ENCODE measurements at places on chromosomes 11 and 22.

- DNase-seq = no peak
Measured at GRCh38 chr22:21000207-21000986, 1.5 kb downstream of the THAP7 start.

DNA sequence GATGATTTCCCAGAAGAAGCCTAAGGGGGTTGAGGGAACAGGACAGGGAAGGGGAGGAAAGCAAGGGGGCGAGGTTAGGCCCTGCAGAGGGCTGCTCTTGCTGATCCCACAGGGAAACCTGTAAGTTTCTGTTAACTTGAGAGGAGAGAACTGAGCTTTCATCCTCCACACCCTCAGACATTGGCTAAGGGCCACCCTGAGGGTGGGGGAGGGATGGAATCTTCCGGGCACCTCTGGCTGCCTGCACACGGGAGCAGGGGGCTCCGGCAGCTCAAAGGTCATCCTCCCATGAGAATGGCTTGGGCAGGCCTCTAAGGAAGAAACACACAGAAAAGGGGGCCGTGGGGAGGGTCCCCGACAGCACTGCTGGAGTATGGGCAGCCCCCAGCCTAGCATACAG is 108.1 kb downstream of the TSPAN18 start:
- no peak for DNase-seq

GRCh38 chr11:111735262-111736116 is 30.7 kb downstream of the PPP2R1B start:
- no peak for DNase-seq

GRCh38 chr11:128339792-128340191 is 247.6 kb downstream of the ETS1 start:
- no peak for DNase-seq

DNA sequence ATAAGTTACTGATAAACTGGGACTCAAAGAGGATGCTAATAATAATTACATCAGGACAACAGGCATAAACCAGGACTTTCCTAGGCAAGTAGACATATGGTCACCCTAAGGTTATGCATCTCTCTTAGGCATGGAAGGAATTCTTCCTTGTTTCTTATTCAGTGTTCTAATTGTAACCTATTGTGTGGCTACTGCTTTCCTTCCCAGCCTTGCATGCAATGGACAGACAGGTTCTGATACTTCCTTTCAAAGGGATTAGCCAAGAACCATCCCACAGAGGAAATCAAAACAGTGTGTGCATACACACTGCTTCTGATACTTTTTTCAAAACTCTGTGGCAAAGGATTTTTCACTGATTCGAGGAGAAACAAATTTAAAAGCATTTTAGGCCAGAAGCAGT is 48.3 kb downstream of the RRAS2 start:
- DNase-seq = no peak

GRCh38 chr22:47624252-47625012 is 862.0 kb downstream of the TBC1D22A start:
- no peak for DNase-seq

DNA sequence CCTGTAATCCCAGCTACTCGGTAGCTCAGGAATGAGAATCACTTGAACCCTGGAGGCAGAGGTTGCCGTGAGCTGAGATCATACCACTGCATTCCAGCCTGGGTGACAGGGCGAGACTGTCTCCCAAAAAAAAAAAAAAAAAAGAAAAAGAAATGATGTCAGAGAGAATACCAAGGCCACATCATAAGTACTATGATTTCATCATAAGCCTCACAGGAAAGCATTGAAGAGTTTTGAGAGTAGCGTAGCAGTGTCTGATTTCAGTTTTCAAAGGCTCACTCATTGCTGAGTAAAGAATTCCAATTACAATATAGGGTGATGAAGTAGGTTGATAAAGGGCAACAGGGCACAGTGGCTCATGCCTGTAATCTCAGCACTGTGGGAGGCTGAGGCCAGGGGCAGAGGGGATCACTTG is 88.8 kb downstream of the MRTFA start:
- no peak for DNase-seq

DNA sequence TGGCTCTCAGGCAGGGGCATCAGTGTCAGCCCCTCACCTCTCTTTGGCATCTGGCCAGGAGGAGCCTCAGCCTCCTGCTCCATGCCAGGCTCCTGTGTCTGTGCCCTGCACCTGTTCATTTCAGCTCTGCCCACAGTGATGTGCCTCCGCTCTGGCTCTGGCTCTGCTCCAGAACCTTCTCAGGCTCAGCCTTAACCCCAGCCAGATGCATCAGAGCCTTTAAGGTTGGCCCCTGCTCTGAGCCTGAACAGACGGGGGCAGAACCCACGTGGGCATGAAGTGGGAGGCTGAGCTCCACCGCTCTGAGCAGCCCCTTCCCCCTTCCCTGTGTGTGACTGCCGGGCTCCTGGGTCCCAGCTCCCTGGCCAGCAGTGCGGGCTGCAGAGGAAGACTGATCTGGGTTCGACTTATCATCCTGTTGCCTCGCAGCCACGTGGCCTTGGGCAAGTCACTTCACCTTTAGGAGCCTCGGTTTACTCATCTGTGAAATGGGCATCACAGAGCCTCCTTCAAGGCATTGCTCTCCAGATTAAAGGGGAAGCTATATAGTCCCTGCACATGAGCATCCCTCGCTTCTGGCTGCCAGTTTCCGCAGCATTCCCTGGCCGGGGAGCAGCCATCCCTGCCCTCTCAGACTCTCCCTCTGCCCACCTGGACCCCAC is 44.7 kb upstream of the RTL6 start:
- DNase-seq = no peak

GRCh38 chr11:134733646-134734045 is 321.6 kb upstream of the B3GAT1 start:
- no peak for DNase-seq

- DNase-seq = no peak
Measured at GRCh38 chr22:30423301-30423958, 2.1 kb upstream of the MTFP1 start.

- no peak for DNase-seq
Measured at GRCh38 chr11:124511745-124512144, 31.7 kb downstream of the OR8B12 start.

DNA sequence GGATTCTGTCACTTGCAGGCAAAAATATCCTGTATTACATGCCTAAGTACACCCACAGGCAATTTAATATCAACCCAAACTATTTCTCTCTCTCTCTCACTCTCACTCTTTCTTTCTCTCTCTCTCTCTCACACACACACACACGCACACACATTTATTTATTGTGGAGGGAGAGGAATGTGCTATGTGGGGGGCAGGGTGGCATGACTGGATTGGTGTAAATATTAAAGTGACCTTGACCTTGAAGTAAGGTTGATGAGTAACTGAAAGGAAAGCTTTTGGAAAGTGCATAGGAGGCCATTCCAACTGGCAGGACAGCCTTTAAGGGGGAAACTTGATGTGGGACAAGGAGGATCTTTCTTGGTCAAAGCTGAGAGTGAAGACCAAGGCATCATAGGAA is 589.7 kb upstream of the KIRREL3 start:
- DNase-seq = no peak

DNA sequence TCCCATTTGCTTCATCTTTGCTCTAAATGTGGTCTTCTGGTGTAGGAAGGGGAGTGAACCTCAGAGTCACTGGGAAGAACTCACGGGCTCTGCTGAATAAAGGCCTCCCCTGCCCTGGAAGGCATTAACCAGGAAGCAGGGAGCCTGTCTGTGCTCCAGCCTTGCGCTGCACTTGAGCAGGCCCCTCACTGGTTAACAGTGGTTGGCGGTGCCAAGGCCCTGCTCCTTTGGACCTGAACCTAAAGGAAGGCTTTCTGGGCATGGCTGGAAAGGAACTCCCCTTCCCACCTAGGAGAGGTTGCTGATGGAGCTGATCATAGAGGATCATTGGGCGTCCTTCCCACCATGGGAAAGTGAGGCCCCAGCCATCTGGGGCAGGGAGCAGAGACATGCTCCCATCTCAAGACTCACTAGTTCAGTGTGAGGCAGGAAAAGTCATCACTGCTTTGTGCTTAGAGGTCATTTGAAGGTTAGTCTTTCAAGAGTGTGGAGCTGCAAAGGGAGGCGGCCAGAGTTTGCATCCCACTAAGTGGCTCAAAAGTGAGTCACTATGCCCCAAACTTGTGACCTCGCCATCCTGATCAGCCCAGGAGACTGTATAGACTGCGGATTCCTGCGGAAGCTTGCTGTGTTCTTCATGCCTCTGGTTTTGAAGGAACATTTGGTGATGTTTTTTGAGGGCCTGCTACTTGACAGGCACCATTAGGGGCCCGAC is 50.4 kb downstream of the DBX1 start:
- DNase-seq = no peak

DNA sequence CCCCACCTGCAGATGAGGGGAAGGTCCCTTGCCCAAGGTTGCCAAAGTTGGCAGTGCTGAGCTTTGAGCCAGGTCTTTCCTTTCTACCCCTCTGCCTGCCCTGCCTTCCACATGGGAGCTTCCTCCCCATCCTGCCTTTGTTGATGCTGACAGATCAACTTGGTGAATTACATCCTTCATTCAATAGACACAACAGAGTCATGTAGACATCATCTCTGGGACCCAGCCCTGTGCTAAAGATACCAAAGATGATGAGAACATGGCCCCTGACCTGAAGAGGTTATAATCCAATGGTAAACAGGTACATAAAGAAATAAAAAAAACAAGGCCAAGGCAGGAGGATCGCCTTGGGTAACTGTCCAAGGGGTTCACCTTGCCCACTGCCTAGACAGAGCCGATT is 42.4 kb upstream of the MAPK1 start:
- no peak for DNase-seq

- no peak for DNase-seq
Measured at GRCh38 chr11:20415432-20415831, 27.9 kb downstream of the PRMT3 start.

DNA sequence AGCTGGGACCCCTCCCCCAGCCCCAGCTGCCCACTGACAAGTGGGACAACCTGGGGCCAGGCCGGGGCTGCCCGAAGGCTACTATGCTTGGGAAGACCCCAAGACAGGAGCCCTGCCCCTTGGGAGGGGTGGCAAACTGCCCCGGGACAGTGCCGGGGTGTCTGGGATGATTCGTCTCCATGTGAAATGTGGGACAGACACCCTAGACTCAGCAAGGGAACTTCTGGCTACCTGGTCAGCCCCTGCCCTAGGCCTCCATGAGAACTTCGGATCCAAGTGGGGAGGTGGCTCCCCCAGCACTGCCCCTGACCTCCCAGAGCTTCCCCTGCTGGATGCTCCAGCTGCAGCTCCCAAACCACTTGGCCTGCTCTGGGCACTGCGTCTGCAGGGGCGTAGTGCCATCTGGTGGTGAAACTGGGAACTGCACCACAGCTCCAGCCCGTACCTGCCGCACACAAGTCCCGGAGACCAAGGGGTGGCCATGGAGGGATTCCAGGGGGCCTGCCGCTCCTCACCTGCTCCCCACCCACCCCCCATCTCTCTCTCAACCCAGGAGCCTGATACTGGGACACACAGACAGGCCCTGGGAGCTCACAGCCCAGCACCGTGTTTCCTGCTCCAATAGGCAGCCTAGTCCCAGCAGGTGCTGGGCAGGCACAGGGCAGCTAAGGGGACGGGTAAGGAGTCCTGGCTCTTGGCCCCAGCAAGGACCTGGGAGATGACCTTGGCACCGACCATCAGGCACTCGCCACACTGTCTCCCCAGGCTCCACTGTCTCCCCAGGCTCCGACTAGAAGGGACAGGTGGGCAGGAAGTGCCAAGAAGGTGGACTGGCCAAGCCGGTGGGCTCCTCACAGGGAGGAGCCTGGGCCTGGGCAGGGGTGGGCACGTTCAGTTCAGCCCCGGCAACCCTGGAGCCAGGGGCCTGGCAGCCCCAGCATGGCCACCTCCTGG is 194.1 kb downstream of the IGLL1 start:
- DNase-seq = no peak

DNA sequence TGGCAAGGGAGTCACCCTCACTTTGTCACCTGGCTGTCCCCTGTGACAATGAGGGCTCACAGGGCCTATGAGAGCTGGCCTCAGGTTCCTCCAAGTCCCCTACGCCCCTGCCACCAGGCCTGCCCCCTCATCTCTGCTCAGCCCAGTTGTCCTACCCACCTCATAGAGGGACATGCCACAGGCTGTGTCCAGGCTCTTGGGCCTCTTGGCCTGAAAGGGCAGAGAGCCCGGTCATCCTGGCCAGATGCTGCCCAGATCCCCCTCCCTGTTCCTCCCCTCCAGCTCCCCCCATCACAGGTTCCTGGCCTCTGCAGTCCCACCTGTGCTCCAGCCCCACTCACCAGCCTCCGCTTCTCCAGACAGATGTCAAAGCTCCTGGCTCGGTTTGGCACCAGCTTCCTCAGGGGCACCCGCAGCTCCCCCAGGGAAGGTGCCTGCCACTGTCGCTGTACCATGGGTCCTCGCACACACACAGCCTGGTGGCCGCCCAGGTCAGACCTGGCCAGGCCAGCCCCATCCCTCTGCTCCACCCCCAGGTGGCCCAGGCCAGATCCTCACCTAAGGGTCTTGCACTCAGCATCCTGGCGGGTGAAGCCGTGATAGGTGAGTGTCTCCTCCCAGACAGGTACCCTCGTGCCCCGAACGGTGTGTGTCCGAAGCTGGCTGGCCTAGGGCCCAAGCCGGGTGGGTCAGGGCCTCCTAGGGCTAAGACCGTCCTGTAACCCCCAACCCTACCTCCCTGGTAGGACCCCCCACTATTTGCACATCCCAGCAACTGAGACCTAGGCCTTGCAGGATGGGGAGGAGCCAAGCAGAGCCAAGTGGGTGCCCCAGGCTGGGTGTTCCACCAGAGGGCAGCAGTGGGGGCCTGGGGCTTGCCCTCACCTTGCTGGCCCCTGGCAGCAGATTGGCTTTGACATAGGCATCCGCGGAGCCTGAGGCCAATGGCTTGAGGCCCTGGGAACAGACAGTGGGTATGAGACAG is 8.3 kb downstream of the NDUFV1 start:
- DNase-seq = no peak

GRCh38 chr11:58446294-58446693 is 4.3 kb upstream of the OR5B12 start:
- DNase-seq = no peak

DNA sequence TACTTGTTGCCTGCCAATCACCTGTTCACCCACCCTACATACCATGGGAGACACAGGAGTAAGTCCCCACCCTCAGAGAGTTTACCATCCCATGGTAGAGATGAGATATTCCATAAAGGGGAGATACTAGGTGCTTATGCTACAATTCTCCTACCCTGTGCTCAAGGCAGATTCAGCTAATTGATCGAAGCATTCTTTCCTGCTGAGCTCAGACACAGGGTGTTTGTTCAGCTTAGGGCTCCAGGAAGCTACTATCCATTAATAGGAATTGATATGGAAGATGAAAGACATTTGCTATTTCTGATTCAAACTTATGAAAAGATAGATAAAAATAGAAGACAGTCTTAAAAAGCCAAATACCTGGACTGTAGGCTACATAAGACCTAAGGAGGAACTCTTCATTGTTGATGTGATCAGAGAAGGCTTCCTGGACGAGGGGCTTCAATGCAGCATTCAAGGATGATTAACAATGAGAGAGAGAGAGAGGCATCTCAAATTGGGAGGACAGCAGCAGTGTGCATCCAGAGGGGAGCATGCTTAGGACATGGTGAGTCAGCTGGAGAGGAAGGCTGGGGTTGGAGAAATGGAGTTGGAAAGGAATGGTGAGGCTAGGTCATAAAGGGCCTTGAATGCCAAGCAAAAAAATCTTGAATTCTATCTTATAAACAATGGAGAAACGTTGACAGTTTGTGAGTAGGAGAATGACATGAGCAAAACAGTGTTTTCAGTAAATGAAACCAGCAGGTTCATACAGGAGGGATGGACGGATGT is 15.0 kb downstream of the SYT13 start:
- DNase-seq = no peak

GRCh38 chr11:11577251-11577855 is 44.5 kb downstream of the GALNT18 start:
- DNase-seq = no peak
